ENCODE measurements at places on chromosomes 2 and 18.

- no peak overlapping the region for H3K27ac ChIP-seq
- no peaks in the 10 kb centered on the region for H3K4me1 ChIP-seq
- no peaks in the 10 kb centered on the region for H3K36me3 ChIP-seq
- DNase-seq = no peak
Observed at GRCh38 chr18:25284861-25285550, 67.0 kb downstream of the ZNF521 start.

DNA sequence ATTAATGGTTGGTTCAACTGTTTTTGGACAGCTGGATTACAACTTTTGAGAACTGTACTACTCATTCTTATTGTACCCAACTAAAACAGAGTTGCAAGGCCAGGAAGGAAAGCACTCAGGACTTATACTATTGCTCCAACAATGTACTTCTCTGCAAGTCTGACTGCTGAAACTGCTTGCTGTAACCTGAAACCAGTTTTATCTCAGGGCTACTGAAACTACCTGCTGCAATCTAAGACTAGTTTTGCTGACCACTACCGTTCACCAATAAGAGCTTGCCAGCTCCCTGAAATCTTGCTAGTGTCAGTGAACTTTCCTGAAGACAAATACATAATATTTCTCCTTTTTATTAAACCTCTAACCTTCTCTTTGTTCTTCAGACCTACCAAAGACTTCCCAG, 157.3 kb downstream of the CDCA7 start:
- H3K27me3 ChIP-seq = peaks cover 4% of the 10 kb centered on the region
- no peak overlapping the region for H3K4me3 ChIP-seq
- no peak for DNase-seq
- H3K36me3 ChIP-seq = no peaks in the 10 kb centered on the region
- no peaks in the 10 kb centered on the region for H3K4me1 ChIP-seq
- H3K27ac ChIP-seq = no peak overlapping the region

GRCh38 chr18:69380324-69380723, 20.4 kb upstream of the DOK6 start:
- H3K36me3 ChIP-seq = no peaks in the 10 kb centered on the region
- DNase-seq = no peak
- H3K4me3 ChIP-seq = no peak overlapping the region
- no peaks in the 10 kb centered on the region for H3K27me3 ChIP-seq
- H3K4me1 ChIP-seq = no peaks in the 10 kb centered on the region

DNA sequence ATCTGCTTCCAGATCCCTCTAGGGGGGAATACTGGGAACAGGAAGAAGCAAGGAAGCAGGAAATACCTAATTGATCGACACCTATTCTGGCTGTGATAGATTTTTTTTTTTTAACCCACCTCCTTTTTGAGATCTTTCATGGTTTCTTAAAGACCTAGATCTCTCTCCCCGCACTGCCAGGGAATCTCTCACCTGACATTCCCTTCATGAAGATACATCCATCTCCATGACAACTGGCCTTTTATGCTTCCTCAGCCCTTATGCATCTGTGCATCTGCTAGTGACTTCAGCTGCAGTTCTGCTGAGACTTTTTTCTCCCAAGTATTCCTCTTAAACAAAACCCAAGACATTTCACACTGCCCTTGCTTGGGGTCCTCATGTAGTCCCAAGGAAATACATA, 21.1 kb upstream of the CPO start:
- H3K36me3 ChIP-seq = no peaks in the 10 kb centered on the region
- H3K27me3 ChIP-seq = peaks cover 11% of the 10 kb centered on the region
- no peak overlapping the region for H3K4me3 ChIP-seq
- no peaks in the 10 kb centered on the region for H3K4me1 ChIP-seq
- DNase-seq = no peak

GRCh38 chr2:27854229-27854862, 35.8 kb downstream of the RBKS start:
- peaks cover 12% of the 10 kb centered on the region for H3K36me3 ChIP-seq
- peaks cover 18% of the 10 kb centered on the region for H3K4me1 ChIP-seq
- H3K27ac ChIP-seq = no peak overlapping the region

DNA sequence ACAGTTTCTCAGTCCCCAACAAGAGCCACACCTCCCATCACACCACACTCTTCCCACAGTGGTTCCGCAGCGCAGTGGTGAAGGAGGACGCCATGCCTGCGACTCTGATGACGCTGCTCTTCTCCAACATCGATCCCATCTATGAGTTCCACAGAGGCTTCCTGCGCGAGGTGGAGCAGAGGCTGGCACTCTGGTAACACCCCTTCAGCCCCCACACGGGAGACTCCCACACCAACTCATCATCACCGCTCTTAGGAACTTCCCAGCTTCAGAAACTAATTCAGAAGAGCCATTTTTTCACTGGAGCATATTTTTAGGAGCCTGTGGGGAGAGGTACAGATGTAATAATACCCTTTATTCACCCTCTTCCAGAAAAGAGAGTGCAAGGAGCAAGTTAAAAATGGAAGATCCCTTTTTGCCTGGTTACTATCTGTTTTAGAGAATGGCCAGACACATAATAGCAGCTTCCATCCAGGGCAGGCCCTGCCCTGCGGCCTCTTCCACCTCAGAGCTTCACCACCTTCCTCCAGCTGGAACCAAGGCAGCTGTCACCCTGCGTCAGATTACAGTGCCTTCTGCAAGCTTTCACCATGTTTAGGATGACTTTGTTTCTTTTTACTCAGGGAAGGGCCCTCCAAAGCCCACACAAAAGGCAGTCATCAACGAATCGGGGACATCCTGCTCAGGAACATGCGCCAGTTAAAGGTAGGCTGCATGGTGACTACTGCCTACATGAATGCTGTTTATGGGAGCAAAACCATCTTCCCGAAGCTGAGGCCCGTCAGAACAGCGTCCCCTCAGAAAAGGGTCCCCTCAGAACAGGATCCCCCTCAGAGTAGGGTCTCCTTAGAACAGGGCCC, 44.9 kb downstream of the STK25 start:
- no peaks in the 10 kb centered on the region for H3K27me3 ChIP-seq
- DNase-seq = no peak
- H3K4me1 ChIP-seq = no peaks in the 10 kb centered on the region
- H3K4me3 ChIP-seq = no peak overlapping the region
- no peak overlapping the region for H3K27ac ChIP-seq

DNA sequence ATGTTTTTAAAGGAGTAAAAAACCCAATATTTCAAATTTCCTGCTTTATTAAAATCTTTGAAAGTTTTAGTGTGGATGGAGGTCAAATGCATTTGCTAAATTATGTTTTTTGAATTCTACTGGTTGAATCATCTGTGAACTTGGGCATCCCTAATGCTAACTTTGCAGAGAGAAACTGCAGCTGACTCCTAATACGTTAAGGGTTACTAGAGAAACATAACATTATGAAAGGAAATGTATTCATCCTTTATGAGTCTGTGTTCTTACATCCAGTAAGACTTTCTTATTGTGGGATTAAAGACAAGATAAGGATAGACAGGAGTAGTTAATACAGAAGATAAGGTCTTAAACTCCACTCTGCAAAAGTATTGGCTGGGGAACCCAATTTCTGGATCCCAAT, 140.6 kb downstream of the FAM124B start:
- no peaks in the 10 kb centered on the region for H3K36me3 ChIP-seq
- no peaks in the 10 kb centered on the region for H3K4me1 ChIP-seq
- DNase-seq = no peak
- H3K4me3 ChIP-seq = no peak overlapping the region

DNA sequence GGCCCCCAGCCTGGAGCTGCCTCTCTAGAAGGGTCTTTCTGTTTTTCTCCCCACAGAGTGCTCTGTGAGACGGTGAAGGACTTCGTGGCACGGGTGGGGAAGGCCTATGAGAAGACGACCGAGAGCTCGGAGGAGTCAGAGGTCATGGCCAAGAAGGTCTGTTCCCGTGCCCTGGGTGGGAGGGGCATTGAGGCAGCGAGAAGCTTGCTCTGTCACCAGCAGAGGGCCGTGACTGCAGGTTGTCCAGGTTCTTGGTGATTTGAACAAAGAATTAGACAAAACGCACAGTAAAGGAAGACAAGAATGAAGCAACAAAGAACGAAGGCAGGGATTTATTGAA, 93.9 kb downstream of the DGKD start:
- H3K4me1 ChIP-seq = peaks cover 4% of the 10 kb centered on the region
- H3K4me3 ChIP-seq = no peak overlapping the region
- no peak for DNase-seq
- H3K27ac ChIP-seq = no peak overlapping the region

GRCh38 chr2:30464544-30465170, 17.6 kb downstream of the LCLAT1 start:
- no peak overlapping the region for H3K27ac ChIP-seq
- H3K27me3 ChIP-seq = no peaks in the 10 kb centered on the region
- DNase-seq = no peak
- peaks cover 9% of the 10 kb centered on the region for H3K4me1 ChIP-seq

DNA sequence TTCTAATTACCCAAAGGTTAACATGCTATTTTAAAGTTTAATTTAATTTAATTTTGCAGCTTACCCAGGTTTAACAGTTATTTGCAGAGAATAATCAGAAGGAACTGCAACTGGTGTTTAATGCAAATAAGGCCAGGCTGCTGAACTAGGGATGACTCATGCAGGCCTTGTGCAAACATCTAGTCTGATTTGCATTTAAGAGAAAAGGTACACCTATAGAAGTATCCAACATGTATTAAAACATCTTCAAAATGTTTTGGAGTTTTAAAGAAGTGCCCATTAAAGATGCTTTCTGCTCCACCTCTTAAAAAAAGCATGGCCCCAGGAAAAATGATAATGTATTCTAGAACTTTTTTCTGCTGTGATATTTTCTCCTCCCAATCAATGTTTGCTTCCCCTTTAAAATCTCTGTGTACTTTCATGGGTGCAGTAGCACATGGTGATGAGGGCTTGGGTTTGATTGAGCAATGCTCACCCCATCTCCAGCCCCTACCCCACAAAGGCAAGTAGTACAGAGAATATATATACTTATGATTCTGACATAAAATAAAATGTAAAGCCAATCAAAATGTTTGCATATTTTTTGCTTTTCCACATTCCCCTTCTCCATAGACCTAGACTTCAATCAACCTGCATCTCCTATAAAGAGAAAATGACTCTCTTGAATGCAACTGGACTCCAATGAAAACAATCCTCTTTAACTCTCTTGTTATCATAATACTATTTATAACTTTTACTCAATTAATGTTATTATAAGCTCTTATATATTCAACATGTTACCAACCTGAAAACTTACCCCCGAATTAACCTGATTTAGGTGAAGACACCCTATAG, 54.1 kb downstream of the ATP8B1 start:
- peaks cover 4% of the 10 kb centered on the region for H3K27me3 ChIP-seq
- no peak overlapping the region for H3K4me3 ChIP-seq
- H3K27ac ChIP-seq = no peak overlapping the region
- DNase-seq = no peak
- H3K4me1 ChIP-seq = peaks cover 9% of the 10 kb centered on the region

Data from activated T-helper 2 cell treated with anti-CD3 and anti-CD28 coated beads, Interferon-gamma antibody, Interleukin-2, Interleukin-4, amounts not matched to agents 10 μg/mL and 5 μg/mL and 100 μg/mL, durations not matched to agents 14 hours and 24 hours and 36 hours (primary cell).